HepG2 (cell line): ENCODE measurements at places on chromosomes 16 and 17. TPM values are rescaled to one million over a fixed set of nuclear protein-coding genes. Genes with fewer than 3 reads are reported as not detected.
A peak's percentile ranks its signal among the peaks of the same experiment; 100 is the strongest.

WNT3 gene
- 6.4 and 8.5 TPM in 2 replicates for total RNA-seq

TEDC2 gene
- 19.7 and 24.4 TPM in 2 replicates for total RNA-seq

MILR1 gene
- total RNA-seq = 0.27 TPM in 1 of 2 replicates, not detected in the other

EFCAB5 gene
- total RNA-seq = not detected in 2 replicates

NAGS gene
- total RNA-seq = 3.0 and 4.3 TPM in 2 replicates

SLC16A13 gene
- total RNA-seq = 1.9 and 3.0 TPM in 2 replicates

TMIGD1 gene
- not detected in 2 replicates for total RNA-seq

BRIP1 gene
- total RNA-seq = 27.7 and 33.5 TPM in 2 replicates

TLE7 gene
- total RNA-seq = not detected in 2 replicates

GJC1 gene
- total RNA-seq = 1.7 and 2.0 TPM in 2 replicates

GRCh38 chr16:535446-536405 is 8.2 kb downstream of the CAPN15 start:
- no peak for DNase-seq

DNA sequence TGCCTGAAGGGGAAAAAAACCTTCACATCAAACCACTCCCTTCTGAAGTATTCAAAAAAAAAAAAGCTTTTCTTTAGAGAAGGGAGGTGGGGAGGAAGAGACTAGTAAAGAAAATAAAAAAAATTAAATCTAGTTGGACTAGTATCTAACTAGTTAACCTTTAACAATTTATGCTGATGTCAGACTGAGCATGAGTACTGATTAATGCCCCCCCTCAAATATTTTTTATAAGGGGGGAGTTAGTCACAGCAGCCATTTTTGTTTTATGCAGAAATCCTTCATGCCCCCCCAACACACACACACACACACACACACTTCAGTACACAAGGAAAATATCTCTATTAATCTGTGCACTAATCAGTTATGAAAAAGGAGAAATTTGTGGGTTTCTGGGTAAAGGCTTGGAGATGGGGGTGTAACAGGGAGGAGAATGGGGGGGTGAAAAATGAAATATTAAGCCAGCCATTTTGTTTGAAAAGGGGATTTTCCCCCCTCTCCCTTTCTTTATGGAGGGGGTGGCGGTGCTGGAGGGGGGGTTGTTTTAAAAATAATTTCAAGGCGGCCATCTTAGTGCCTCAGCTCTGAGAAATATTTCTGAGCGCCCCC is 4.7 kb upstream of the CHD3 start:
- no peak for DNase-seq

- DNase-seq = peak; percentile 77
These were observed 7.2 kb upstream of the PDP2 start for GRCh38 chr16:66872943-66873684.

DNA sequence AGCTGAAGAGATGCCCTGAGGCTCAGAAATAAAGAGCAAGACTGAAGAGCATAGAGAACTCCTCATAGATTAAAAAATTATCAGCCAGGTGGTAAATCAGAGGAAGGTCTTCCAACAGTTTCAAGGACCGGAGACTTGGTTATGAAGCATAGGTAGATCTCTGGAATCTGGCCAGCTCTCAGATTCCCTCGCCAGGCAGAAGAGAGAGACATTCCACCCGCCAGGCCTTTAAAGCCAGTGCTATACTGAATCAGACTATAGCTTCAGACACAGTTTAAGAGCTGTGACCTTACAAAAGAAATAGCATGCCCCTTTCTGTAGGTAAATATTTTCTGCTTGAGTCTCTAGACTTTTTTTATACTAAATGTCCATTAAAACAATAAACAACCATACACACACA is 70.3 kb downstream of the NFATC3 start:
- DNase-seq = peak; percentile 12

GRCh38 chr17:51505450-51505849 is 245.1 kb downstream of the UTP18 start:
- no peak for DNase-seq

DNA sequence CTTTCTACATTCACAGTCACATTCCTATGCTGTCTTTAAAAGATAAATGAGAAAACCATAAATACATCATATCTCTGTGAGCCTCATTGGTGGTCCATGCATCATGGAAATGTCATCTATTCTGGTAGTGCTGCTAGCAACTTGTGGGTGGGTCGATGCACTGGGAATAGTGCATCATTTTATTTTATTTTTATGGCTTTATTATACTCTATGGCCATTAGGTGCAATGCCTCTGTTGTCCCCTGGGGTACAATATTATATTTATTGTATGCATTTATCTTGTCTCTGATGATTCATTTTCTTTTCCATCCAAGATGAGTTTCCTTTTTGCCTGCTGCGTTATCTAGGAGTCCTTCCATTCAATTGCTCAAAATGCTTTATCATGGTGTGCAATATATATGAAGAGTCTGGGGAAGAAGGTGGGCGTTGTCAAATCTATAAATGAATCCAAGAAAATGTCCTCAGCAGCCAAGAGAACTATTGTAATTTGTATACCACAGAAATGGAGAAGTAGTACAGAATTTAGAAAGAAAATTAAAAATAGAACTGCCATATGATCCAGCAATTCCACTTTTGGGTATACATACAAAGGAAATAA is 324.0 kb downstream of the KCNJ2 start:
- no peak for DNase-seq

- no peak for DNase-seq
These were observed 70.8 kb downstream of the ABR start for GRCh38 chr17:1108765-1109605.

DNA sequence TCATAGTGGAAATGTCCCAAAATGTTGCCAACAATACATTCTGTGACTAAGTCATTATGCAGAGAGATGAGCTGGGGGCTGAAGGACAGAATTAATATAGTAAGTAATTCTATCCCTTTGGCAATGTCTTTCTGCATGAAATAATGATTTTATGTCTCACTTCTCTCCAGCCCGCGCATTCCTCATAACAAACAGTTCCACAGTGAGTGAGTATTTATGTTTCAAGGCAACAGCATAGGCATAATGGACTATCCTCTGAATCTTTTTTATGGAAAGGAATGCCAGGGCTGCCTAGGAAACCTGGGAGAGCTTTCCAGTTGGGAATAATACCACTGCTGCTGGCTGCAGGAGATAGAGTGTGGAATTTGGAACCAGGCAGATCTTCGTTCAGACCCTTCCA is 477.7 kb downstream of the HS3ST4 start:
- DNase-seq = no peak

DNA sequence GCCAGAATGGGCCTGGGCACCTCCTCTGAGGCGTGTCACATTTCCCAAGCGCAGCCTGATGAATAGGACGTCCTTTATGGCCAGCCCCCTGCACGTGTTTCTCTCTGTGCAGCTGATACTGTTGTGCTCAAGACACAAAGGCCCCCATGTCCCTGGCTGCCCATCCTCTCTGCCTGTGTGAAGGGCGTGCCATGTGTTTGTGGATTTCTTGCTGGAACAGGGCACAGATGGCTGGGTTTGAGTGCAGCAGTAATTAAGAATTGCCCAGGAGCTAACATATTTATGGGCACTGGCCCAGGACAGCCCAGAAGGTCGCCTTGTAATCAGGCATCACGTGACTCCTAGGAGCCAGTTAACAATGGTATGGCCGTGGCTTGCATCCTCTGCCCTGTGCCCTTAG is 181.1 kb downstream of the CCDC182 start:
- no peak for DNase-seq

- DNase-seq = peak; percentile 82
These were observed 736 bp downstream of the CNP start for GRCh38 chr17:41967141-41967920.

- peak; percentile 54 for DNase-seq
These were observed 885 bp downstream of the ZNF207 start for GRCh38 chr17:32350666-32351418.

DNA sequence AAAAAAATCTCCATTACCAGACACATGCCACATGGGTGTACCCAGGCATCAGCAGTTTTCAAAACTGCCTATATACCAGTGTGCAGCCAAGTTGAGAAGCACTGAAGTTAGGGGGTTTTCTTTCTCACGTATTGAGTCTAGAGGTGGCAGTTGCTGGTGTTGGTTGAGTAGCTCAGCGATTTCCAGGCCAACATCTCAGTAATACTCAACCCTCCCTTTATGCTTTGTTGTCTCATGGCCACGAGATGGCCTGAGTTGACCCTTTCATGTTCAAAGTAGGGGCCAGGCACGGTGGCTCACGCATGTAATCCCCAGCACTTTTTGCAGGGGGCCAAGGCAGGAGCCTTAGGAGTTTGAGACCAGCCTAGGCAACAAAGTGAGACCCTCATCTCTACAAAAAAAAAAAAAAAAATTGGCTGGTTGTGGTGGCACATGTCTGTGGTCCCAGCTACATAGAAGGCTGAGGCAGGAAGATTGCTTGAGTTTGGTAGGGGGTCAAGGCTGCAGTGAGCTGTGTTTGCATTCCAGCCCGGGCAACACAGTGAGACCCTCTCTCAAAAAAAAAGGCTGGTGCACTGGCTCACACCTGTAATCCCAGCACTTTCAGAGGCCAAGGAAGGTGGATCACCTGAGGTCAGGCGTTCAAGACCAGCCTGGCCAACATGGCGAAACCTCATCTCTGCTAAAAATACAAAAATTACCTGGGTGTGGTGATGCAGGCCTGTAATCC is 10.8 kb downstream of the LRRC3C start:
- peak; percentile 67 for DNase-seq

DNA sequence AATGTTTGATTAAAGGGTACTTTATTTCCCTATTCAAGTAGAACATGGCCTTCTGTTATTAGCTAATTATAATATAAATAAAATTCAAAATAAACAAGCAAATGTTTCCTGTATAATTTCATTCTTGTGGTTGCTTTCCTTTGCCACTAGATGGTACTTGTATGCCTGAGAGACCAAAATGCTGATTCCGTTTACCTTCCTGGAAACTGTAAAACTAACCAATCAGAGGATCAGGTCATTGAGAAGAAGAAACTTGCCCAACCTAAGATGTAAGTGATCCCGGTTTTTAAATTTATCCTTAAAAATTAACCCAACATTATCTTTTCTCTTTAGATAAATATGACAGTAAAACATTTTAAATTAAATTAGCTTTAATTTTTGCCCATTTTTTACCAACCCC is 8.1 kb upstream of the ABCA5 start:
- DNase-seq = peak; percentile 46

DNA sequence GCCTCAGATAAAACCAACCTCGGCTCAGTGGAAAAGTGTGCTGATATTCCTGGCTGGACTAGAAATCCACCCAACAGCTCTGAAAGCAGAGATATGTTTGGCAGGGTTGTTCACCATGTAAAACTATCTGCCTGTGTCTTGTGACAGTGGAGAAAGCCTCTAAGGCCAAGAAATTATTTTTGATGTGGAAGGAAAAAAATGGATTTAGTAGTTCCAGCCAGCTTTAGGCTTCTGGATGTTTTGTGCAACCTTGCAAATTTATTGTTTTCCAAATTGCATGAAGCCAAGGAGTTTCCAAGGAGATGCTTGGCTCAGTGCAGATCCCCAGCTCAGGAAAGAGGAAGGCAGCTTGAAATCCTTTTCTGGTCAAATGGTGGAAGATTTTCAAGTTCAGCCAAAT is 31.6 kb downstream of the TEKT5 start:
- DNase-seq = no peak

DNA sequence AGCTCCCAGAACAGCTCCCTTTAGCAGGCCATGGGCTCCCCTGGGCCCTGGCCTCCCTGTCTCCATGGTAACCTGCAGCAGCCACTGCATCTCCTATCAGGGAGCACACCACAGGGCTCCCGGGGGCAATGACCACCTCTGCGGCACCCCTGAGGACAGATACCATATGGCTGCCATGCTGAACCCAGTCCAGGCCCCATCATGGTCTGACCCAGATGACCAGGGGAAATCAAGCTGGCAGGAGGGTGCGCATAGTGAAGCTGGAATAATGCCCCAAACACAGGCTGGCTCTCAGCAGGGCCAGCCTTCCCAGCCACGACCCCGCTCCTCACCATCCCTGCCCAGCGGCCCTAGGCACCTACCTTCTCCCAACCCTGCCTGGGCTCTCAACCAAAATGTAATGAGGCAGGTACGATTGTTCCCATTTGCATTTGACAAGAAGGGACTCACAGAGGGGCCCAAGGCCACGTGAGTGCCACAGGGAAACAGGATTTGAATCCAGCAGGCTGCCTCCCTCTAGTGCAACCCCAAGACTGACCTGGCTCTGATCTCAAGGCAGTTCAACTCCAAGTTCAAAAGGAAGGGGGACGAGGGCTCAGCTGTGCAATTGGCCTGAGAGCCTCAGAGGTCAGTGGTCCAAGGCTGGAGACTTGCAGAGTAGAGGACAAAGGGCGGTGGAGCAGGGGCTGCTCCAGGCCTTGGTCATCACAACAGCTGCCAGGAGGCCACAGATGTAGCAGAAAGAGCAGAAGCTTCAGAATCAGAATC is 2.4 kb downstream of the RUNDC3A start:
- no peak for DNase-seq

DNA sequence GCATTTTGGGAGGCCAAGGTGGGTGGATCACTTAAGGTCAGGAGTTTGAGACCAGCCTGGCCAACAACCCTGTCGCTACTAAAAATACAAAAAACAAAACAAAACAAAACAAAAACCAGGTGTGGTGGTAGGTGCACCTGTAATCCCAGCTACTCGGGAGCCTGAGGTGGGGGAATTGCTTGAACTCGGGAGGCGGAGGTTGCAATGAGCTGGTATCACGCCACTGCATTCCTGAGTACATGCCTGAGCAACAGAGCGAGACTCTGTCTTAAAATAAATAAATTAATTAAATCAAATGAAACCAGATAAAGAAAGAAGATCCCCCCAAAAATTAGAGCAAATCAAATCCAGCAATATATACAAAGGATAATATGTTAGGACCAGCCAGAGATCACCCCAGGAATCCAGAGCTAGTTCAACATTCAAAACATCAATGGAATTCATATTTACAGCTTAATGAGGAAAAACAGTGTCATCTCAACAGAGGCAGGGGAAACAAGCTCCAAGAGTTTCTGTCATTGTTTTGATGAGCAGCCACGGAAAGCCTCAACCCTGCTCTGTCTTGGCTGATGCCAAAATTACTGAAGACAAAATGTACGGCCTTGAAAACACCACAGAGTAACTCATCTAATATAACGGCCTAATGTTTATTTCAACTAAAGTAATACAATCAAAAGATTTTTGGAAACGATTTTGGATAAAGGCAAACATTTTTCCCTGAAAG is 3.7 kb downstream of the PEMT start:
- no peak for DNase-seq

GRCh38 chr17:29972277-29972676 is 30.8 kb downstream of the EFCAB5 start:
- no peak for DNase-seq

- DNase-seq = no peak
These were observed 615 bp downstream of the PRPSAP1 start for GRCh38 chr17:76353004-76353598.

GRCh38 chr17:74943808-74944522 is 8.3 kb downstream of the OTOP3 start:
- no peak for DNase-seq

DNA sequence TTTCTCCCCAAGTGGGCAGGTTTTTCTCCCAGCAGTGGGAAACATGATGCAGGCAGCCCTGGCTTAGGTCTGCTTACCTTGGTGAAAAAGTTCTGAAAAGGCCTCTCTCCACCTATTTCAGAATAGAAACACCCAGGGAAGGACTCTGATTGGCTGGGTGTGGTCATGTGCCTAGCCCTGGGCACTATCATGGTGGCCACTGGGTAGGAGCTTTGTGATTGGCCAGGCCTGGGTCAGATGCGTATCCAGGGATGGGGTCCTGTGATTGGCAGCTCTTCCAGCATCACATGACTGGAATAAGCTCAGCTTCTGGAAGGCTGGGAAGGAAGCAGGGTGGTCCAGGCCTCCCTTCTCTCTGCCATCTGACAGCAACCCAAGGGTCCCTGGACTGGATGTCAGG is 53.5 kb downstream of the ZDHHC7 start:
- no peak for DNase-seq
